Stimulated activated CD4-positive, alpha-beta T cell treated with anti-CD3 and anti-CD28 coated beads, Interleukin-15, amount 100 ng/mL, for 1 hour (primary cell): ENCODE measurements at places on chromosomes 2 and 18.

DNA sequence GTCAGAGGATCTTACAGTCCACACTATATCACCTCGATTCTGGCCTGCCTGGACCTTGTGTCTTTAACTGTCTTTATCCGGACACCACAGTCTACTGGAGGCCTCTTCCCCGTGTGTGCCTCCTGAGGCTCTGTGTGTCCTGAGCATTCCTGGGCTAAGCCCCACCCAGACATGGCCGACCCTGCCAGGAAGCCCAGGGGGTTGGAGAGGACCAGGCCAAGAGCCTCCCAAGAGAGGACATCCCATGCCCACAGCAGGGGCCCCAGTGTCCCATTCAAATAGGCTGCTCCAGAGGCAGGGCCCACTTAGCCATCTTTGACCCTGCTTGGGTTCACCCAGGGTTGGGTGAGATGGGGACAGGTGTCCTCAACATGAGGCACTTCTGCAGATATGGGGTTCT, 84.7 kb upstream of the OTOS start:
- DNase-seq: no peak

GRCh38 chr2:151857650-151858049, 29.4 kb upstream of the ARL5A start:
- no peak for DNase-seq

- no peak for DNase-seq
Observed at GRCh38 chr2:202815548-202816360, 55.8 kb downstream of the ICA1L start.

GRCh38 chr2:62857139-62857931, 151.8 kb downstream of the EHBP1 start:
- no peak for DNase-seq
